ENCODE measurements at places on chromosomes 7 and 10.

DNA sequence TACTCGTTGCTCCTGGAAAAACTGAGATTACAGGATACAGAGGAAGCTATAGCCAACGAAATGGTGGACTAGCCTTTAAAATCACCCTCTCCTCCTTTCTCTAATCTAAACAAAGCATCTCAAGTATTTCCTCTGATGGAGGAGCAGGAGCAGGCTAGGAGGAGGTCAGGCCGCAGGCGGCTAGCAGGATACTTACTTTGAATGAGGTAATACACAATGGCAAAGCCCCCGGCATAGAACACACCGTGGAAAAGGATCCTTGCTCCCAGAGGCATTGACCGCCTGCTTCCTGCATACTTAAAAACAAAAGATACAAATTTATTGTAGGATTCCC lies 64.4 kb downstream of the STK17A start:
- DNase-seq, result no peak

DNA sequence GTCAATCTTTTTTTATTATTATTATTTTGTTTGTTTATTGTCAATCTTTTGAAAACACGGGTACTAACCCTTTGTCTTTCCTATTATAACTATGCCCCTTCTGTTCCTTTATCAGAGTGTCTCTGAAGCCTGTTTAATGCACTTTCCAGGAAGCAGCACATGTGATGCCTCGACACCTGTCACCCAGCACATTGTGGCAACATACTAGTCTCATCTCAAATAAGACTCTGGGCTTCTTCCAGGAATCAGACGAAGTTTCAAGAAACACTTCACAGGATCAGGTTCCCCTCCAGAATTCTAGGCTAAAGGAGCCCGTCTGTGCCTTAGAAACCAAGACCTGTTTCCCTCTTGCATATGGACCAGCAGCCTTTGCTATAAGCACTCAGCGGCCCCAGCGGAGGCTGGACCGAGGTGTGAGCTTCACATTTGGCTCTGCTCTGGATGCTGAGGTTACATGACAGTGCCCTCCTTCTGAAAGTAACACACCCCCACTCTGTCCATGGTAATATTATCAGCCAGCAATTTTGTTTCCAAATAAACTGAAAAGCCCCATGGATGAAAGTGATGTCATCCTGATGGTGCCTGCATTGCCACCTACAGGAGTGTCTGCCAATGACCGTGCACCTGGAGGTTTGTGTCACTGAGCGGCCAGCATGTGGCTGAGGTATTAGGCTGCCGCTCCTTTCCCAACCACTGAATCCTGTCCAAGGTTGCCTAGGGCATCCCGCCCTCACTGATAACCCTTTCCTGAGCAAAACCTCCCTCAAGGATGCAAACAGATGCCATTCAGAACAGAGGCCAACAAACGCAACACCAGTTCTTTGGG lies 38.1 kb downstream of the MKI67 start:
- DNase-seq, result no peak

DNA sequence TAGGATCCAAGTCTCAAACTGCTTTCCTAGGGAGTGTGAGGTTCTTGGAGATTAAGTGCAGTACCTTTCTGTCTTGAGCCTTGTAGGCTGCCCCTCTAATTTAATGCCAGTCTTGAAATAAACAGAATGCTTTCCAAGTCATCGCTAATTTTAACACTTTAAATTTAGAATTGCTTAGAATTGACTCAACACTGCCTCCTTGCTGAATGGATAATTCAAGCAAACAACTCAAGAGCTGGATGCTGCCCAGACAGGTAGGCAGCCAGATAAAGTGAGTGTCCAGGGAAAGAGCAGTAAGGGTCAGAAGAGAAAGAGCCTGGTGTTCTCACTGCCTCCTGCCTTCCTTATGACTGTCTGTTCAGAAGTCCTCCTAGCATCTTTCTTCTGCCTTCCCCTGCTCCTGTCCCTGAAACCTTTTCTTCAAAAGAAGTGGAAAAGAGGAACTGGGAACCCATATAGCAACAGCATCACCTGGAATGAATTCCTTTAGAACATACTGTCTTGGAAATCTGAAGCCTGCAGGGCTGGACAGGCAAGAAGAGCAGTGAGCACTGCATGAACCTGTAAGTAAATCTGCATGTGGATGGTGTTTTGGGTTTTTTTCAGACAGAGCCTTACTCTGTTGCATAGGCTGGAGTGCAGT lies 3.1 kb upstream of the GOT1 start:
- no peak for DNase-seq

GRCh38 chr10:107481224-107481623 lies 316.7 kb upstream of the SORCS1 start:
- no peak for DNase-seq
